ENCODE measurements at places on chromosomes 5 and 9.

GRCh38 chr5:33306758-33307157 lies 134.0 kb upstream of the TARS1 start:
- no peak for DNase-seq

DNA sequence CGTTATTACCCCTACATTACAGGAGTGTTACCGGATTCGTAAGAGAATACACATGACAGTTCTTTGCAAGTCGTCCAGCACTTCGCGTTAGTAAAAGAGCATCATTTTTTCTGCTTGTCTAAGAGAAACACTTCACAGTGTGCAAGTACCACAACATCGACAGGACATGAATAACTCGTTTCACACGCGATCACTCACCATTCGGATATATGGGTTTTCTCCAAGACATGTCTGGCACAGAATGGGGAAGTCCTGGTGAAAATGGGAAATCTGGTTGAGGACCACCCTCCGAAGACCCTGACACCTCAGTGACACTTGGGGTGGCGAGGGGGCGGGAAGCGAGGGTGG lies 642 bp downstream of the RBM22 start:
- DNase-seq, result no peak

GRCh38 chr9:71675105-71675856 lies 93.0 kb downstream of the CEMIP2 start:
- no peak for DNase-seq

GRCh38 chr5:77167063-77167462 lies 43.4 kb upstream of the PDE8B start:
- DNase-seq, result no peak

DNA sequence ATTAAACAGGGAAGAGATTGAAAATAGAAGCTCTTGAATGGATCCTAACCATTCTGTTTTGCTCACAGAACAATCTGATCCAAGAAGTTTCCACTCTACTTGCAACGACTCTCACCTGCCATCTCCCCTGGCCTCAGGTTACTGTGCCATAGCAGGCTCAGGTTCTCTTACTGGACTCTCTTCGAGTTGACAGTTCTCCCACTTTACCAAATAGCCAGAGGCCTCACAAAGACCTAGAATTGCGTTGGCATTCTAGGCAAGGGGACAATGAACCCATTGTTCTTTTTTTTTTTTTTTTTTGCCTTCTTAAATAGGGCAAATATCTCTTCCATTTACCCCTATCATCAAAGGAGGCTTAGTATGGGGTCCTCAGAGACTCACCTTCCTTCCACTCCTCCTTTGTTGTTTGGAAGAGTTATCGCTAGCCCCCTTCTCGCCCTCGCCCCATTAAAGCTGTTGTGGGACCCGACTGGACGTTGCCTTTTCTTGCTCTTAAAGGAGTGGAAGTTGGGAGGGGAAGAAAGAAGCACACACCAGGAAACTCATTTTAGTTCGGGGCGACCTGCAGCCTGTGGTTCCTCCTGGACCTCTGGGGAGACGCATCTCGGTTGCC lies 688 bp upstream of the PLPPR1 start:
- DNase-seq, result no peak

- no peak for DNase-seq
These were observed 27.7 kb downstream of the PTCD2 start for GRCh38 chr5:72347801-72348308.

Measured in HuH-7.5 (cell line).